ENCODE measurements at places on chromosomes 1 and 21.

GRCh38 chr1:208944981-208945451 lies 638.5 kb upstream of the CAMK1G start:
- no peak for DNase-seq

- DNase-seq, result no peak
These were observed 15.2 kb downstream of the TINAGL1 start for GRCh38 chr1:31591425-31592093.

GRCh38 chr1:185297982-185298381 lies 19.1 kb downstream of the IVNS1ABP start:
- DNase-seq, result no peak

DNA sequence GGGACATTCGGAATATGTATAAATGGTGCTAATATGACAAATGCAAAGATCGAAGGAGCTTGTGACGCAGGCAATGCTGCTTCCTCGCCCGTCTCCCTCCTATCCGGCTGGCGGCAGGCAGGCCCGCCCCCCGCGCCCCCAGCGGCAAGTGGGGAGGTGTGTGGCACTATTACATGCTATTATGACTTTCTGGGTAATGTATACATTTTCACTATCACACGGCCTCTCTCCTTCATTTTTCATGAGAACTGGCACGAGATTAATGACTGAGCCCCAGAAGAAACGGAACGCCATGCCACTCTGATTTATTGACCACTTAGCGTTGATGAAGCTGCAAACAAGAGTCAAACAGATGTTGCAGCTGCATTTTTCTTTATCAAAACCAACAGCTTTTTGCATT lies 138.9 kb upstream of the VAMP3 start:
- DNase-seq, result no peak

DNA sequence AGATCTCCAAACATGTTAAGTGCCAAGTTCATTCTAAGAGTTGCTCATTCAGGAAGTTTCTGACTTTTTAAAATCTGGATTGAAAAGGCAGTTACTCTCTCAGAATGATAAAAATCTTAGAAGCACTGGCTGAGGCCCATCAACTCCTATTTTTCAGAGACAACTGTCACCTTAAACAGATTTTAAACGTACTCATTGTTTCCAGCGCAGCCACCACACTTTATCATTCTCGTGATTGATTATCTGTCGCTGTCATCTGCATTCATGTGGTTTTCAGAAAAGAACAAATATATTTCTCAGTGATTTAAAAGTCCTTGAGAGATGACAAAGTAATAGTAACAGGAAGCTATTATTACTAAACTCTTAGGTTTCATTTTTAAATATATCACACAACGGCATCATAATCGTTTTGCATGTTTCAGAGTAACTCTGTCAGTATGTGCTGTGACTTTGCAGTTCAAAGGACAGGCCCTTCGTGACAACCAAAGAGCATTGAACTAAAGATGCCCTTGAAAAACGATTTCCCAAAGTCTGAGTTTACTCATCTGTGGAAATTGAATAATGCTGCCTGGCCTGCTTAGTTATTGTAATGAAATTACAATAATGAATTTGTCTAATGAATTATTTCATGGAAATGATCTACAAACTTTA lies 14.9 kb upstream of the KCNK1 start:
- DNase-seq, result no peak

DNA sequence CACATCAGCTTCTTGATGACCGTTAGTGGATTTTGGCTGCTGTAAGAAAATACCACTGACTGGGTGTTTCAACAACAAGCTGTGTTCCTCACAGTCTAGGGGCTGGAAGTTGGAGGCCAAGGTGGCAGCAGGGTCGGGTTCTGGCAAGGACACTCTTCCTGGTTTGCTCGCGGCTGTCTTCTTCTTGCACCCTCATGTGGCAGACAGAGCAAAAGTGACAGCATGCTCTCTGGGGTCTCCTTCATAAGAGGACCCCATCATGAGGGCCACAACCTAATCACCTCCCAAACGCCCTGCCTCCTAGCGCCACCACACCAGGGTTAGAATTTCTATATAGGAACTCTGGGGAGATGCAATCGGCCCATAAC lies 18.6 kb upstream of the TSPEAR start:
- DNase-seq, result no peak

DNA sequence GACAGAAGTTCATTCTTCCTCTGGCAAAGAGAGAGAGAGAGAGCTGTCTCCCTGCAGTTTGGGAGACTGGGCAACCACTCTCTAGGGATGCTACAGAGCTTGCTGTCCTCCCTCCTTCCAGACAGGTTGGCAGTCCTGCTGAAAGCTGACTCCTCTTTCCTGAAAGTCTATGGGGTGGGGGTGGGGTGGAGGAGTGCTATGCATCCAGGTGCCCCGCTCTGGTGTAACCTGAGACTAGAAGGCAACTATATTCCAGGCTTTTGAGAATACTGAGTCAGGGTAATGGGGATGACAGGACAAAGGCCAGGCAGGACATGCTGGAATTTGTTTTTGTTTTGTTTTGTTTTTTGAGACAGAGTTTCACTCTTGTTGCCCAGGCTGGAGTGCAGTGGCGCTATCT lies 55.4 kb downstream of the OPTC start:
- DNase-seq, result no peak

DNA sequence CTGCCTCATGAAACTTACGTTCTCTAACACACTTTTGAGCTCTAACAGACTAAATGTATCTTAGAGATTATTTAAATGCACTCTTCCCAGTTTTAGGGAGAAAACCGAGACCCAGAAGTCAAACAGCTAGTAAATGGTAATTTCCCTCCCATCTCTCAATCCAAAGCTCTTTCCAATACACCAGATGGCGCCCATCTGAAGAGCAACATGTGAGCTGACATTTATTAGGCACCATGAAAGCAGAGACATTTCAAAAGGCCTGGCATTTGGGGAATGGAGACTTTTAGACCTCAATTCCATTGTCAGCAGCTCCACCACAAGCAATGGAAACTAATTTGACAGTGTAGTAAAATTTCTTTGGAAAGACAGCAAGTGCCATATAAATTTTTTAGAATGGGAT lies 191.4 kb downstream of the DAB1 start:
- no peak for DNase-seq

DNA sequence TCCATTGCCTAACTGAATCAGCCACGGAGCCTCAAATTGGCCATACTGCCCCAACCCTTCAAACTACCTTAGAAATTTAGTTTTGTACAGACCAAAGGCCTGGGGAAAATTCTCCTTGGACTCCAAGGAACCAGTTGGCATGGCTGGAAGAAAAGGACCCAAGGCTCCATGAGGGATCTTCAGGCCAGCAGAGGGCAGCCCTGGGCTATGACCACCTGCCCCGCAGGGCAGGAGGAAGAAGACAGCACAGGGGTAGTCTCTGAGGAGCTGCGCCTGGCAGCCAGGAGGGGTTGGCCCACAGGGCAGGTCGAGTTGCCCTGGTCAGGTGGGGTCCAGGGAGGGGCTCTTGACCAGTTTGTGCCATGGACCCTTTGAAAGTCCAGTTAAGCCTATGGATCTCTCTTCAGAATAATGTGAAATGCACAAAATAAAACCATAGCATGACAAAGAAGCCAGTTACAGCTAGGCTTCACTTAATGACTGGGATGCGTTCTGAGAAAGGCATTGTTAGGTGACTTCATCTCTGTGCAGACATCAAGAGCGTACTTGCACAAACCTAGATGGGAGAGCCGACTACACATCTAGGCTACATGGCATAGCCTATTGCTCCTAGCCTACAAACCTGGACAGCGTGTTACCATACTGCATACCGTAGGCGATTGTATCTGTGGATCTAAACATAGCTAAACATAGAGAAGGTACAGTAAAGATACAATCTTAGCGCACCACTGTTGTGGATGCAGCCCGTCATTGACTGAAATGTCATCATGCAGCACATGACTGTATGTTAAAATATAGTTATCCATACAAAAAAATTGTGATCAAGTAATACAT lies 26.1 kb downstream of the CACNA1S start:
- no peak for DNase-seq

GRCh38 chr1:243596431-243597062 lies 253.5 kb downstream of the AKT3 start:
- no peak for DNase-seq

DNA sequence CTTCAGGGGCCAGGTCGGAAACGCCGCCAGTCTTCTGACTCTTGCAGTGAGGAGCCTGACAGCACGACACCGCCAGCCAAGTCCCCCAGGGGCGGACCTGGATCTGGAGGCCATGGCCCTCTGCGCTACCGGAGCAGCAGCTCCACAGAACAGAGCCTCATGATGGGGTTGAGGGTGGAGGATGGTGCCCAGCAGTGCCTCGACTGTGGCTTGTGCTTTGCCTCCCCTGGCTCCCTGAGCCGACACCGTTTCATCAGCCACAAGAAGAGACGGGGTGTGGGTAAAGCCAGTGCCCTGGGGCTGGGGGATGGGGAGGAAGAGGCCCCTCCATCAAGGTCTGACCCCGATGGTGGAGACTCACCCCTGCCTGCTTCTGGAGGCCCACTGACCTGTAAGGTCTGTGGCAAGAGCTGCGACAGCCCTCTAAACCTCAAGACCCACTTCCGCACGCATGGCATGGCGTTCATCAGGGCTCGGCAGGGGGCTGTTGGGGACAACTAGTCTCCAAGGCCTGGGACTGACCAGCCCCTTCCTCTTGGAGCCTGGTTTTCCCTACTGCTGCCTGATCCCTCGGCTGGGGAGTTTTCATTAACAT lies 8.7 kb downstream of the ZNF687 start:
- no peak for DNase-seq

GRCh38 chr1:145955436-145955835 lies 2.4 kb downstream of the LIX1L start:
- DNase-seq, result no peak

DNA sequence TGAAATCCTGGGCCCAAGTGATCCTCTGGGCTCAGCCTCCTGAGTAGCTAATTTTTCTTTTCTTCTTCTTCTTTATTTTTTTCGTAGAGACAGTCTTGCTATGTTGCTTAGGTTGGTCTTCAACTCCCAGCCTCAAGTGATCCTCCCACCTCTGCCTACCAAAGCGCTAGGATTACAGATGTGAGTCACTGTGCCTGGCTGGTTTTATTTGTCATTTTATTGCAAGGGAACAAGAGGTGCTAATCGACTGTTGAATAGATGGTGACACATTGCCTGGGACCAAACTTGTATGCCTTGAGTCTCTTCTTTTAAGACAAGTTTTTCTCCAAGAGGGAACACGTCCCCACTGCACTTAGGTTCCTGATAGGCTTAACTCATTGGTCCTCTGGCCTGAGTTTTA lies 20.0 kb upstream of the KLHDC8A start:
- DNase-seq, result no peak

- no peak for DNase-seq
These were observed 45.5 kb upstream of the IRF2BP2 start for GRCh38 chr1:234655328-234656069.

DNA sequence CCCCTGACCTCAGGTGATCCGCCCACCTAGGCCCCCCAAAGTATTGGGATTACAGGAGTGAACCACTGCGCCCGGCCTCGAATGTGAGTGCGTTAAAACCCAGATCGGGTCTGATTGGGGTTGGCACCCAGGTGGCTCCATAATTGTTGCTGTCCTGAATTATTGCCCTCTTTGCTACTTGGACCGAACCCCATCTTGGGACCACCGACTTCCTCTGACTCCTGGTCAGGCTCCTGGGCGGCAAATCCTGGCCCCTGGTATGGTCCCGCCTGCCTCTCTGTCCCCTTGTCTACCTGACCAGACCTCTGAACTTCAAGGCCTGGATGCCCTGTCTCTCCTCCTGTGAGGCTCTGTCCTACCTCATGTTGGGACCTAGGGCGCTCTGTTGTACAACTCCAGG lies 32.8 kb downstream of the L1TD1 start:
- DNase-seq, result no peak

DNA sequence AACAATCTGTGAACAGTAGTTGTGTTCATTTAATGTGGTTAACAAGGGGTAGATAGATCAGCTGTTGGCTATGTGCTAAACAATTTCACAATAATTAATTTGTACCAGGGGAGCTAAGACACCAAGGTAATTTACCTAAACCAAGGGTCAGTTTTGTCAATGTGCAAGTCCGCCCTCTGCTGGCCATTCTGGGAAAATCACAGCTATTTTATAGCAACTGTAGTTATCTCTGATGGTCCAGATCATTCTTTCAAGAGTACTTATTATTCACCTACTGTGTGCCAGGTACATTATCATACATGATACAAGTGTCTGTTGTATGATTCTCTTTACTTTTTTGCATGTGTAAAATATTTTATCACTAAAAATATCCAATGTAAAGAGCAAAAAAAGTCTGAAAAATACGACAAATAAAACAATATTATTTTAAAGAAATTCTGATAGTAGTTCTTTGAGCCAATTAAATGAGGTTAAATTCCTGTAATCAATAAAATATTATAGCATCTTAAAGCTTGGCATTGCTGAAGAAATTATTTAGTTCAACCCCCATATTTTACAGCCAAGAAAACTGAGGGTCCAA lies 312.3 kb upstream of the FAM78B start:
- no peak for DNase-seq

DNA sequence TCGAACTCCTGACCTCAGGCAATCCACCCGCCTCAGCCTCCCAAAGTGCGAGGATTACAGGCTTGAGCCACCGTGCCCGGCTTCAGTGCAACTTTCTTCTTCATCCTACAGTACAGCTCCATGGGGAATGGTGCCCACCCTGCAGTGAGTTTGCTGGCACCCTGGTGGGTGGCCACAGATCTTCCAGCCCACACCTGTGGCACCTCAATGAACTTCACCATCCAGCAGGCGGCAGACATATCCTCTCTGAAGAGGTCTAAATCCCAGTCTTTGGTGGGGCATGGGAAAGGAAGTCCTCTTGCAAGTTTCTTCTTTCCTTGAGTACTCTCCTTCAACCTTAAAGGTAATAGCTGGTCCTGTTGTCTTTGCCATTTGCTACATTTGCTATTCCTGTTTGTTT lies 18.1 kb upstream of the ZBTB8A start:
- no peak for DNase-seq

DNA sequence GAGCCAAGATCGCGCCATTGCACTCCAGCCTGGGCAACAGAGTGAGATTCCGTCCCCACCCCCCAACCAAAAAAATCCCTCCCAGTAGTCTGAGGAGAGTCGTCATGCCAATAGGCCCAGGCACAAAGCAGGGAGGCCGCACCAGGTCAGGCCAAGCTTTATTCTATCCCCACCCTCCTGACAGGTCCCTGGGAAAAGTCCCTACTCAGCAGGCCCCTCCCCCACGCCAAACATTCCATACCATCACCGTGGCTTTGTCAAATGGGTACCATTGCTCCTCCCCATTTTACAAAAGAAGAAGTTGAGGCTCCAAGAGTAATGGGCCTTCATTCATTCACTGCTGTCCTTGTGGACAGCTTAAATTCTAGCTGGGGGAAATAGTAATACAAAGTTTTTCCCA lies 5.3 kb downstream of the GPR3 start:
- no peak for DNase-seq
